ENCODE measurements at places on chromosomes 1 and 21.

- no peak for DNase-seq
Measured at GRCh38 chr21:42581993-42582786, 68.5 kb downstream of the SLC37A1 start.

- no peak for DNase-seq
Measured at GRCh38 chr1:235151033-235151432, 10.0 kb downstream of the RBM34 start.

- no peak for DNase-seq
Measured at GRCh38 chr21:25670726-25671125, 31.7 kb downstream of the JAM2 start.

DNA sequence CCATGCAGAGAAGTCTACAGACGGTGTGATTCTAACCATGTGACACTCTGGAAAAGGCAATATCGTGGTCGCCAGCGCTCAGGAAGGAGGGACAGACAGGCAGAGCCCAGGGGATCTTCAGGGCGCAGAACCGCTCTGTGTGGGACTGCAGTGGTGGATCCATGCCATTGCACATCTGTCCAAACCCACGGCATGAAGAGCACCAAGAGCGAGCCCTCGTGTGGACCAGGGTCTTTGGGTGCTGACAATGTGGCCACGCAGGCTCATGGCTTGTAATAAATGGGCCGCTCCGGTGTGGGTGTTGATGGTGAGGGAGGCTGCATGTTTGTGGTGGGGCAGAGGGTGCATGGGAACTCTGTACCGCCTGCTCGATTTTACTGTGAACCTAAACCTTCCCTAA, 25.3 kb upstream of the POFUT2 start:
- no peak for DNase-seq

DNA sequence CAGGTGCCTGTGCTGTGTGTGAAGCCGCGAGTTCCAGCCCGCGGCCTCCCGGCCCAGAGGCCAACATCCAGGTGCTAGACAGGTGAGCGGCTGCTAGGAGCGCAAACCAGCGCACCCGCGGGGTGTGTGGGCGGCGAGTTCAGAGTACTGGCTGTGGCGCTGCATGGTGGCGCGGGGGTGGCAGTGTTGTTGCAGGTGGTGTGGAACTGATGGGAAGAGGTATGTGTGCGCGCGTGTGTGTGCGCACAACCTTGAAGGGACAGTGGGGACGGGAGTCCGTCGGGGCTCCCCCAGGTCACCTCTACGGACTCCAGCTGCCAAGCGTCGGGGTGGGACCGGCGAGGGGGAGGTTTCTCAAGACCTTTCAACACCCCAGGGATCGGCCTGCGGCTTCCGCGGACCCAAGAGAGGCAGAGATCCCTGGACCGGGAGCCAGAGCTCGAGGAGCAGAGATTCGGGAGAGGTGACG, 433 bp upstream of the DMBX1 start:
- DNase-seq = no peak

- no peak for DNase-seq
Measured at GRCh38 chr1:44784094-44785028, 3.6 kb downstream of the BEST4 start.

DNA sequence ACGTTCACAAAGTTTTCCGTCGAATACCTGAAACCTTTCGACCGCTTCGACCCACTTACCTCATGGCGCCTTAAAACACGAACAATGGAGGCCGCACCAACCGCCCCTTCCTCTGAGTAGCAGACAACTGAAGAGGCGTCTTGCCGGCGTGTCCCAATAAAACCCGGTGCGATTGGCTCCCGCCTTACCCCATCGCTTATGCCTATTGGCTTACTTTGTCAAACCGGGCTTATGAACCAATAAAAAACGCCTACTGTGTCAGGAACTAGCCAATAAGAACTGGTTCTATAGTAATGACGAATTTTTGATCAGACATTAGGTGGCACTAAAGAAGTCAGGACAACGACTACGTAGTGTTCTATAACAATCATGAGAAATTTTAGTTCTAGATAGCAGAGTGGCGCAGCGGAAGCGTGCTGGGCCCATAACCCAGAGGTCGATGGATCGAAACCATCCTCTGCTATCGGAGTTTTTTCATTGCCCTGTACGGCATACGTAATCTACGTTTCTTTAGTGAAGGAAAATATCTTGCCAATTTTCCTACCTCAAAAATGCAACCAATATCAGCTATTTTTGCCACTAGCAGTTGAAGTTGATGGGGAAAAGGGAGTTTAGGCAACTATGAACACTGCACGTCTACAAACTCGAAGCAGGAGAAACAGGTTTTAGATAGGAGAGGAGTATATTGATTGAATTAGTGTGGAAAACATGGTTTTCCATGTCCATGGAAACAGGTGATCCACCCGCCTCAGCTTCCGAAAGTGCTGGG, at the start of gene ILF2:
Gene ILF2 (minus strand): TSS at position 135 of the 769 bp plus-strand sequence. CDS start 71 bp downstream, at position 64.
- peak; percentile 100 for DNase-seq

- no peak for DNase-seq
Measured at GRCh38 chr1:214420833-214421232, 130.6 kb downstream of the PTPN14 start.

- DNase-seq = no peak
Measured at GRCh38 chr1:158819461-158820443, 11.4 kb upstream of the MNDA start.

- no peak for DNase-seq
Measured at GRCh38 chr1:162400790-162401355, 11.1 kb downstream of the SH2D1B start.

DNA sequence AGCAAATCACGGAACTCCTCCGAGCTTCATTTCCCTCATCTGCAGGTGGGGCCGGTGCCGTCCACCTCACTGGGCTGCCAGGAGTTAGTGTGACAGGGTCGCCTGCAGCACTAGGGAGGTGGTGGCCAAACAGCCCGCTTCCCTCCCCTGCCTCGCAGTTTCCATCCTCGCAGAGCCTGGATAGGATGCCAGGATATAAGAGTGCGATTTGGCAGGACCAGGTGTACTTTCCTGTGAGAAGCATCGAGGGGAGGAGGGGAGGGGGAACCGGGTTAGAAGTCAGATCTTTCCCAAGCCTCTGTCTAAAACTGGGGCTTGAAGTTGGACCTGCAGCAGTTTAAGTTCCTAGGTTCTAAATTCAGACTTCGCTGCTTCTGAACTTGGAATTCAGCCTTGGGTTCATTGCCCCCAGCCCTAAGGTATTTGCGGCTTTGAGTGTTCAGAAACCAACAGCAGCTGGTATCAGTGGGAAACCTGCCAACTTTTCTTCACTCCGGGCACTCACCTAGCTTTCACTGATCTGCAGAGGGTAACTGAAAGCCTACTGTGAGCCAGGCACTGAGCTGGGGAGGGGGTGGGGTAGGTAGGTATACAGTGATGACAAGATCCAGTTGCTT, 1.7 kb upstream of the JUN start:
- DNase-seq = peak; percentile 84

GRCh38 chr21:28464095-28464494, 528.6 kb downstream of the LTN1 start:
- no peak for DNase-seq

DNA sequence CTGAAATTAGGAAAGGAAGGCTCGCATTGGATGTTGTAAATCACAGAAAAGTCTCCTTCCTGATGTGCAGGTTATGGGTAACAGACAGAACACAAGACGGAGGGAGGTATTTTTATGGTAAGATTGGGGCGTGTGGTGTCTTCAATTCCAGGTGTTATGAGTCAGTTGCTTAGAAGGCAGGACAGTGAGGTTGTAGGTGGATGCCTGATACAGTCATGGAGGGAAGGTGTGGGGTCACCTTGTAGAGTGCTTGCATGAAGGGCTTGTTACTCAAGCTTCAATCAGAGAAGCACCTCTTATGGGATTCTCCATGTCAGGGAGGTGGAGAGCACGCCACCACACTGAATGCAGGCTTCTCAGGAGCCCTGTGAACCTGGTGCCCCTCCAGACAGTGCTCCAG, 63.1 kb downstream of the C1orf21 start:
- DNase-seq = no peak

GRCh38 chr1:246506367-246506673, 759 bp downstream of the SMYD3 start:
- no peak for DNase-seq

DNA sequence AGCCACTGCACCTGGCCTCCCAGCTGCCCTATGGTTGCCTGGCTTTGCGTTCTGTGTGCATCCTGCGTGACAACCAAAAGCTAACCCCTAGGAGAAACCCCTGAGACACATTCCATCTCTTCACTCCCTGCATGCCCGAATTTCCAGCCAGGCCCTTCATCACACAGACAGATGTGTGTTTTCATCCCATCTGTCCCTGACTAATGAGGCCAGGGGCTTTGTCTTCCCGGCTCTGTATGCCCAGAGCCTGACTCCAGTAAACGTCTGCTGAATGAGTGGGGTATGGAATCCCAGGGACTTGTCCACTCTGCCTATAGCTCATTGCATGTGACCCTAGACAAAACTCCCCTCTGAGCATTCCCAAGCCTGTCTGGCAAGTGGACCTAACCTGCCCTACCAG, 9.6 kb downstream of the ESPN start:
- DNase-seq = no peak

- DNase-seq = no peak
Measured at GRCh38 chr1:90127288-90127953, 132.5 kb downstream of the ZNF326 start.

- DNase-seq = peak; percentile 13
Measured at GRCh38 chr1:168092566-168093355, 44.0 kb downstream of the GPR161 start.

- no peak for DNase-seq
Measured at GRCh38 chr1:47351305-47351704, 17.7 kb downstream of the CMPK1 start.

- no peak for DNase-seq
Measured at GRCh38 chr1:180061019-180061418, 93.7 kb upstream of the QSOX1 start.

GRCh38 chr1:23590058-23590783, 30.9 kb upstream of the ID3 start:
- DNase-seq = no peak

GRCh38 chr1:31397360-31398095, 15.5 kb upstream of the SERINC2 start:
- no peak for DNase-seq

- DNase-seq = no peak
Measured at GRCh38 chr1:170917373-170917772, 18.0 kb upstream of the MROH9 start.

DNA sequence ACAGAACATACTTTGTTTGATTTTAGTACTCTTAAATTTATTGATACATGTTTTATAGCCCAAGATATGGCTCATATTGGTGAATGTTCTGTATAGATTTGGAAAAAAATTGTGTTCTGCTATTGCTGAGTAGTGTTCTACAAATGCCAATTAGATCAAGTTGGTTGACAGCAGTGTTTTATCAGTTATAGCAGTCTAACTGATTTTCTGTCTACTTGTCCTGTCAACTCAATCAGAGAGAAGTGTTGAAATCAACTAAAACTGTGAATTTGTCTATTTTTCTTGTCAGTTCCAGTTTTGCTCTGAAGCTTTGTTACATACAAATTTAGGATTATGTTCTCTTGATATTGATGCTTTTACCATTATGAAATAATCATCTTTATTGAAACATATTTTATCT, 14.7 kb upstream of the MT1HL1 start:
- no peak for DNase-seq

- DNase-seq = no peak
Measured at GRCh38 chr1:245599371-245600174, 444.8 kb downstream of the KIF26B start.

- DNase-seq = no peak
Measured at GRCh38 chr1:47918257-47918867, 78.8 kb downstream of the TRABD2B start.

- no peak for DNase-seq
Measured at GRCh38 chr1:177561436-177561835, 390.7 kb downstream of the BRINP2 start.

DNA sequence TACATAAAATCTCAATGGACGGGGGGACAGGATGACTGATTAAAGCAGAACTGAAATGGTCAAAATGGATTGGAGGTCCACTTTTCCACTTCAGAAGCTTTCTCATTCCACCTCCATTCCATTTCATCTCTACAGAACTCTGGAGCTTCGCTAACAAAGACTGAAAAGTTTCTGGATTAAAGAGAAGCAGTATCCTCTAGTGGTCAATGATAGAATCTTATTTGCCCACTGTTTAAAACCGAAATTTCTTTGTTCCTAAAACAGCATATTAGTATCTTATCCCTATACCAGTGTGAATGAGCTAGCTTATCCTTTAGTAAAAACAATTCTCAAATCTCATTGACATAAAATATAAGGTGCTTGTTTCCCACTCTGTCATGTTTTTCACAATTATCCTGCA, 890.6 kb downstream of the KCNT2 start:
- no peak for DNase-seq

DNA sequence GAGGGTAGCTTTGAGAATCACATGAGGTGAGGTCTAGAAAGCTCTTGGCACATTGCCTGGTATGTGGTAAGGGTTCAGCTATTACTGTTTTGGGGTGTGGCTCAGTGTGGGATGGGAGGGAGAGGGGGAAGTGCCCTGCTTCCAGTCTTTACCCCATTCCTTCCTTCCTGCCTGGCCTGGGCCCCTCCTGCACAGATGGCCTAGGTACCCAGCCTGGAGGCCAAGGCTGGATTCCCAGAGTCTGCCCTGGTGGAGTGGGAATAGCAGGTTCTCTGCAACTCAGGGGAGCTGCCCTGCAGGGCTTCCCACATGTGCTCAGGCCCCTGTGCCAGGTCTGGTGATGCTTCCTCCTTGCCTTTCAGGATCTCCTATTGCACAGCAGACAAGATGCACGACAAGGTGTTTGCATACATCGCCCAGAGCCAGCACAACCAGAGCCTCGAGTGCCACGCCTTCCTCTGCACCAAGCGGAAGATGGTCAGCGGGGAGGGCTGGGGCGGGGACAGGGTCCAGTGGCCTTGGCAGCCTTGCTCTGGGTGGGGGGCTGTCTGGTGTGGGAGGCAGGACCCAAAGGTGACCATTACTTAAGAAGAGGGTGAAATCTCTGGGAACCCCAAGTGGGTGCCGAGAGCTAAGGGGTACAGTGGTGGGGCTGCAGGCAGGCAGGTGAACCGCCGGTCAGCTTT, 13.5 kb downstream of the LDLRAP1 start:
- DNase-seq = peak; percentile 12

DNA sequence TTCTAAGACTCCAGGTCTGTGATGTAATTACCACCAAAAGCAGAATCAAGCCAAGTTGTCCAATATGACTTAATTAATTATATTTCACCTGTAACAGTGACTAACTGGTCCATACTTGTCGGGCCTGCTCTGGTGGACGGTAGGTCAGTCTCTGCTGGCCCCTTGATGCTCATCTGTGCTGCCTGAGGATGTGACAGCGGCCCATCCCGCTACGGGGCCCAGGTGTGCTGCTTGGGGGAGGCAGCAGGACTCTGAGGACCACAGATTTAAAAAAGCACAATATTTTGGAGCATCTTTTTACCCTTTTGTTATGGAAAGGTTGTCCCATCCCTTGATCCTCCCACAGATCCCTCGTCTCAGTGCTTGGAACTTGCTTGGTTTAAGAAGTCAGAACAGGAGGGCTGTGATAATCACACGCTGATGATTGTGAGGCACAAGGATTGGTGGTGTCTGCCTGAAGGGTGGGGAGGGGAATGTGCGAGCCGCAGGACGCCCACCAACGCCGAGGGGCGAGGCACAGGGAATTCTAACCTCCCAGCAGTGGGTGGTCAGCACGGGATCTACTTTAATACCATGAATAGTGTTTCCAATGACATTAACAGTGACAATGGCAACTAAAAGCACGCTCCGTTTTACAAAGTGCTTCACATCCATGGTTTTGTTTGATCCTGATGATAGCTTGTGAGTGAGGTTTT, 27.8 kb upstream of the UMODL1 start:
- no peak for DNase-seq

Measured in DMS153 (cell line).